ENCODE measurements at places on chromosomes 5 and 9.

DNA sequence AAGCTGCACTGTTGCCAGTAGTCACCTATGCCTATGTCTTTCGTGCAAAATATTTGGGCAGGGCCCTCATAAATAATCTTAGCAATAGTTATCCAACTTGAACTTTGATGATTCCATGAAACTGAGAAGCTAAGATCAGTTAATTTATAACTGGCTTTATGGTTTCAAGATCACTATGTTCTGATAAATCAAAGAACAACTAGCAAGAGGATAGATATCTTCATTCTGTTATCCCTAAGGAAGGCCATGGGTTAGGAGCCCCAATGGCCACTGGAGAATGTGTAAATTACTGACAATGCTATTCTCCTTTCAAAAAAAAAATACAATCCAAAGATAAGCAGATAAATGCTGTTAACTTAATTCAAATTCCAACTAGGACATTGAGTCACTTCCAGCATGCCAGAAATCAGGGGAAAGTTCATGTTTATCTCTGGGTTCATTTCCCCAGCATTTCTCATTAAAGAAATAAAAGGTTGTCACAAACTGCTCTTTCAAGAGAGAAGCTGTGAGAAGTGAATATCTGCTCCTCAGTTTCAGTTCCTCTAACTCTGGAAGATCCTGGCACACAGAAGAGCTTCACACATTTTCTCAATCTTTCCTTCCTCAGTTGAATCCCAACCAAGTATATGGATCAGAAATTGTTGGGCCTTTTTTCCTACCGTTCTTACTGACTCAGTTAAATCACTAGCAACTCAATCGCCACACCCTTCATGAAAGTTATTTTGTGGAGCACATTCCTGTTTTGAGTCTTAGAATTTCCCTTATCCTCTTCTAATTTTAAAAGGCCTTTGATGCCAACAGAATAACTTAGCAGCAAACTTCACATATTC, 59.6 kb upstream of the SLC1A1 start:
- DNase-seq, result no peak

DNA sequence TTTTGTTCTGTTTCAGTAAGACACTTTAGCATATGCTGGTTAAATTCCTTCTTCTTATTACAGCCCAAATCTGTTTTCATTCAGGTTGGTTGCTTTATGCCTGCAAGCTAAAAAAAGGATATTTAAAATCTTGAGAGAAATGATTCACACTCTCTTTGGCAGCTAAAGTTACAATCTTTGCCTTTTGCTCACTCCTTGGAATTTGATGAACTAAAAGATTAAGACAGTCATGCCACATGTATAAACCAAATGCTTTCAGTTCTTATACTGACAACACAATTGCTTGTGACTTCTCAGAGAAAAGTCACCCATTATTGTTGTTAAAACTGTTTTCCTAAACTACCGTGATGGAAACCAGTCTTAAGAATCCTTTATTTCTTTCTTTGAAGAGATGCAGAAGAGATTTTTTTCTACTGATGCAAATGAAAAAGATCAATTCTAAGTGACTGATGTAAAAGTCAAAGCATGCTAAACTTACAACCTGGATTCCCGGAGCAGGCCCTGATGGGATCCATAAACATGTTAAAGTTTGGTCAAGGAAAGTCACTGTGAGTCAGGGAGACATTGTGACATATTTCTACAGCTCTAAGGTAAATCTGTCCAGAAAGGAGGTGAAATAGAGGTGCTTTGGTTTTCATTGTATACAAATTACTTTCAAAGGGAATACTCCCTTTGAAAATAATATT, 144.2 kb upstream of the CDH10 start:
- DNase-seq, result peak; percentile 11

DNA sequence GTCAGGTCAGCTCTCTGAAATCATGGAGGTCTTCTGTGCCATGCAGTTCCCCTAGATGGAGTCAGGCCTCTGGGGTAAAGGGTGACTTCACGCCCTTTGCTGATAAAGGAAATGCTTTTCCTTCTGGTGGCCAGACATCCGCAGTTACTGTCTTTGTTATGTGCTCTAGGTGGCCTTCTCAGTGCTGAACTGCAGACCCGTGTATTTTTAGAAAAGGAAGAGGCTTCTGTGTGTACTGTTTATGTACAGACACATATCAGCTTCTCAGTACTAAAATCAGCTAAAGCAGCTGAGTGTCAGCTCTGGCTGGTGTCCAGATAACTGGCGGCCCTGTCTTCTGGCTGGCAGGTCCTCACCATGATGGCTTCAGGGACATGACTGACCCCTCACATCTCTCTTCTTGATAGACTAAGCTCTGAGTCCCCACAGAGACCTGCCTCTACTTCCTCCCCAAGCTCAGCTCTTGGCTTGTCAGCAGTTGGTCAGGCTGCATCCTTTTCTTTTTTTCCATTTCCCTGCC, 75.3 kb downstream of the ARHGAP26 start:
- DNase-seq, result peak; percentile 64

DNA sequence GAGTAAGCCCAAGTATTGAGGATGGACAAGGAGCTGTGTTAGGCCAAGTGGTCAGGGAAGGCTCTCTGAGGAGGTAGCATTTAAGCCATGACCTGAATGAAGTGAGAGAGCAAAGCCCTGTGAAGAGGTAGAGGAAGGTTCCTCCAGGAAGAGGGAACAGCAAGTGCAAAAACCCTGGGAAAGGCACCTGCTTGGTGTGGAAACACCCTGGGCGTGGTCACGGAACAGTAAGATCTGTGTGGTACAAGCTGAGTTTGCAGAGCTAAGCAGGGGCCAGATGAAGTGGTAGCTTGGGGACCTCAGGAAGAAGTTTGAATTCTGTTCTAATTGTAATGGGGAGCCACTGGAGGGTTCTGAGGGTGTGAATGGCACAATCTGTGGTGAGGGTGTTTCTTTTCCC, 310.2 kb downstream of the ARHGAP26 start:
- no peak for DNase-seq

GRCh38 chr9:127959398-127959797, 21.4 kb downstream of the EEIG1 start:
- DNase-seq, result no peak

GRCh38 chr5:77960863-77961396, 184.8 kb upstream of the TBCA start:
- DNase-seq, result peak; percentile 6

DNA sequence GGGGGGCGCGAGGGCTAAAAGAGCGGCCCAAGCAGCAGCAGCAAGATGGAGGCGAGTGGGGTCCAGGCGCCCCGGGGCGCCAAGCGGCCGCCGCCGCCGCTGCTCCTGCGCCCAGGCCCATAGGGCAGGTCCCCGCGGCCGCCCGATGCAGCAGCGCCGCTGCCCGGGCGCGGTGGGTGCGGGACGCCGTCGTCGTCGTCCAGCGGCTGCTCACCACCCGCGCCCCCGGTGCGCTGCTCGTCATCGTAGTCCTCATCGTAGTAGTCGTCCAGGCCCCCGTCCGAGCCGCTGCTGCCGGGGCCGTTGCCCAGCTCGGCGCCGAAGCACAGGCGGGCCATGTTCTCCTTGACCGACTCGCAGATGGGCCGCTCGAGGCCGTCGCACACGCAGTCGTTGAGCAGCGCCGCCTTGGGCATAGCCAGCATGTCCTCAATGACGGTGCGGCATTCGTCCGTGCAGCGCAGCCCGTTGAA, 1.5 kb downstream of the GAS1 start:
- no peak for DNase-seq

DNA sequence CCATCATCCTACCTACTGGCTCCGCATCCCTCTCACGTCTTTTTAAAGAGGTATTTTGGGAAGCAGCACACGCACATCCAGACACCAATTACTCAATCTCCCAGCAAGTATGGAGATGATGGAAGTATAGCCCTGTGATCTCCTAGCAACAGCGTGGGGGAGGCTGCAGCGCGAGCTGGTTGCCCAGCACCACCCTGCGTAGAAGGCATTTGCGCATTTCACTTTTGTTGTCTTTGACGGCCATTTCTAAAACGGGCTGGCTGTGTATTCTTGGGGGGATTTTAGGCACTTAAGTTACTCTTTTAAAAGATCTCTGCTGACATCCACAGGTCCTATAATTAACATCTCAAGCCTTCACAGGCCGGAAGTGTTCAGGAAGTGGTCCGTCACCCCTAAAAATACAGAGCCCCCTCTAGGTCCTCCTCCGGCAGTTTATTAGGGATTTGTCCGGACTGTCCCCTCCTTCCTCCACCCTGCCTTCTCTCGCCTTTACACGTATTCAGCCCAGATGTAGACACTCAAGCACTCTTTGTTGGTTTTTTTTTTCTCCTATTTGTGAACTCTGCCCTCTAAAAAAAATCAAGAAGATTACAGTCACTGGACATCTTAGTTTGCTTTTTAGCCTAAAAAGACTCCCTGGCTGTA, 371.4 kb downstream of the NTRK2 start:
- DNase-seq, result no peak
